ENCODE measurements at places on chromosomes 4 and X. TPM values are rescaled to one million over a fixed set of nuclear protein-coding genes. Genes with fewer than 3 reads are reported as not detected.

Gene CTAG1B
- polyA plus RNA-seq, result not detected

DNA sequence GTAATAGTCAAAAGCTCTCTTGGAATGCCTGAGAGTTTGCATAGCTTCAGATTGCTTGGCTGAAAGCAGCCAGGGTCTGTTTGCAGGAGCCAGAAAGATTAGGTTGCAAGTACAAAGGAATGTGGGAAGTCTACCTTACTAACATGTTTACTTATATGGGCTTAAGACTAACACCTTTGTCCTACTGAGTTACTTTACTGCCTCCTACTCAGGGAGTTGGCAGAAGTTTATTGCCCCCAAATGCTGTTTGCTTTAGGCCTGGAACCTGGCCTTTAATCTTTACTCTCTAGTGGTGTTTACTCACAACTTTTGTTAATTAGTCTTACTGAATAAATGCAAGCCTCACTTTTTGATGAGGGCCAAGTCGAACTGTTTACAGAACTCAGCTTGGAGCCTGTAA, 219.4 kb upstream of the ZC4H2 start:
- no peaks in the 10 kb centered on the region for H3K36me3 ChIP-seq
- no peak for DNase-seq
- H3K27ac ChIP-seq, result no peak overlapping the region
- H3K4me1 ChIP-seq, result no peaks in the 10 kb centered on the region
- no peak overlapping the region for H3K4me3 ChIP-seq

Gene STIM2
- 10.7 TPM for polyA plus RNA-seq

GRCh38 chr4:87337361-87337760, 14.7 kb upstream of the HSD17B13 start:
- no peak overlapping the region for H3K27ac ChIP-seq
- DNase-seq, result no peak
- no peaks in the 10 kb centered on the region for H3K4me1 ChIP-seq
- no peaks in the 10 kb centered on the region for H3K27me3 ChIP-seq
- no peak overlapping the region for H3K4me3 ChIP-seq

DNA sequence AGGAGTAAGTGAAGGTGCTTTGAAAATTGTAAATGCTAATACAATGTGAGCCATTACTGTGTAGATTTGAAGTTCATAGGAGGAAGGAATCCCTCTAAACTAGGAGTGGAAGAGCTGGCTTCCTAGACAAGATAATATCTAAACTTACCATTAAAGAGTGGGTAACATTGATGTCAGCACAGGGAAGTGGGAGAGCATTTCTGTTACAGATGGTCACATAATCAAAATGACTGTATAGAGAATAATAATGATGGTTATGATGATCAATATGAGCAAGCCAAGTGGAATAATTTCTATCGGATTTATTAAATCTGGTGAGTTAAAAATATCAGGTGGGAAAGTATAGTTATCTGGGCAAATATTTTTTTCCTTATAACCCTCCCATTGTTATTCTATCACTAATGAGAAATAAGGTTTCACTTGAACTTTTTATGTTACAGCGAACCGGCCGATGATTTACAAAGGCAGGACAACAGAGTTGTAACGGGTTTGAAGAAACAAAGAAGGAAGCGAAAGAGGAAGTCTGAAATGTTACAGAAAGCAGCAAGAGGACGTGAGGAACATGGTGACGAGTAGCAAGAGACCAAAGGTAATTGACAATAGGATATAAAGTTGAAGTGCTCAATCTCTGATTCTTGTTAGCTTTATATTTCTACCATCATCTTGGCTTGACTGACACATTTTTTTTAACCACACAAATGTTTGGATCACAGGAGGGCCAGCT, 43.5 kb downstream of the FMR1NB start:
- no peak overlapping the region for H3K4me3 ChIP-seq
- H3K4me1 ChIP-seq, result no peaks in the 10 kb centered on the region
- no peaks in the 10 kb centered on the region for H3K36me3 ChIP-seq
- H3K27me3 ChIP-seq, result no peaks in the 10 kb centered on the region
- H3K27ac ChIP-seq, result no peak overlapping the region

- peaks cover 4% of the 10 kb centered on the region for H3K4me1 ChIP-seq
- no peak for DNase-seq
- H3K27ac ChIP-seq, result no peak overlapping the region
- H3K36me3 ChIP-seq, result no peaks in the 10 kb centered on the region
- H3K27me3 ChIP-seq, result peaks cover 7% of the 10 kb centered on the region
Measured at GRCh38 chr4:154417373-154417673, 74.3 kb downstream of the DCHS2 start.

- H3K4me3 ChIP-seq, result no peak overlapping the region
- no peak overlapping the region for H3K27ac ChIP-seq
- H3K36me3 ChIP-seq, result no peaks in the 10 kb centered on the region
Measured at GRCh38 chr4:159016593-159017024, 86.3 kb upstream of the RAPGEF2 start.

- H3K27ac ChIP-seq, result no peak overlapping the region
- no peaks in the 10 kb centered on the region for H3K27me3 ChIP-seq
- DNase-seq, result no peak
Measured at GRCh38 chr4:172857026-172857425, 311.6 kb upstream of the GALNT7 start.

DNA sequence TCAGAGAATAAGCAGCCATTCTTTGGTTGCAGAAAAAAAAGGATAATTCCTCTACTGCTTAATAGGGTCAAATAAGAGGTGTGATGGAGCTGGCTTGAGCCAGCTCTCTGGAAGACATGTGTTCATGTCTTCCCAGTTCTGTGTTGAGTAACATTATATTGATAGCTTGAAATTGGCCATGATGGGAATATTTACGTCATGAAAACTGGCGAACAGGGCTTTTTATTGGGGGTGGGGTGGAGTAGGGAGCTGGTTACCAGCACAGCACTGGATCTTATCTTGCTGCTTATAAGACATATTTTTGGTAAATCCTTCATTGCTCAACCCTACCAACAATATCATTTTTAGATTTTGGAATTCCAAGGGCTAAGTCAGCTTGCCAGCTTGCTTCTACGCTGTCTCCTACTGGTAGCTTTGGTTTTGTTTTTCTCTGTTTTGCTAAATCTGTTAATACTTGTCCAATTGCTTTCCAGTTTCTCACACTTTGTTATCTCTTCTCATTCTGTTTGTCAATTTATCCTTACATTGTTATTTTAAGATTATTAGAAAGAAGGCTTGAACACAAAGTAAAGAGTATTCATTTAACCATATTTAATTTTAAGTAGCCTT, 25.3 kb upstream of the GBA3 start:
- no peaks in the 10 kb centered on the region for H3K36me3 ChIP-seq
- no peak overlapping the region for H3K4me3 ChIP-seq
- DNase-seq, result no peak
- H3K27me3 ChIP-seq, result no peaks in the 10 kb centered on the region
- no peak overlapping the region for H3K27ac ChIP-seq

GRCh38 chr4:121721700-121722099, 24.9 kb upstream of the ANXA5 start:
- no peak for DNase-seq
- no peak overlapping the region for H3K4me3 ChIP-seq
- no peaks in the 10 kb centered on the region for H3K36me3 ChIP-seq
- H3K4me1 ChIP-seq, result peaks cover 25% of the 10 kb centered on the region
- H3K27me3 ChIP-seq, result no peaks in the 10 kb centered on the region

Gene PPID
- polyA plus RNA-seq, result 41.0 TPM

Gene ARL9
- polyA plus RNA-seq, result 0.29 TPM

Gene MAGEE2
- polyA plus RNA-seq, result not detected

- no peak for DNase-seq
- peaks cover 45% of the 10 kb centered on the region for H3K27me3 ChIP-seq
- H3K36me3 ChIP-seq, result no peaks in the 10 kb centered on the region
- no peak overlapping the region for H3K27ac ChIP-seq
- no peak overlapping the region for H3K4me3 ChIP-seq
Measured at GRCh38 chr4:127618427-127618826, 14.3 kb upstream of the INTU start.

GRCh38 chr4:128483816-128484215, 196.2 kb upstream of the PGRMC2 start:
- no peaks in the 10 kb centered on the region for H3K36me3 ChIP-seq
- no peak overlapping the region for H3K27ac ChIP-seq
- peak; percentile 74 for DNase-seq
- H3K27me3 ChIP-seq, result no peaks in the 10 kb centered on the region
- 0 out of 2 replicates have a peak overlapping the region, but pooled peaks have one; percentile 21 for H3K4me3 ChIP-seq

DNA sequence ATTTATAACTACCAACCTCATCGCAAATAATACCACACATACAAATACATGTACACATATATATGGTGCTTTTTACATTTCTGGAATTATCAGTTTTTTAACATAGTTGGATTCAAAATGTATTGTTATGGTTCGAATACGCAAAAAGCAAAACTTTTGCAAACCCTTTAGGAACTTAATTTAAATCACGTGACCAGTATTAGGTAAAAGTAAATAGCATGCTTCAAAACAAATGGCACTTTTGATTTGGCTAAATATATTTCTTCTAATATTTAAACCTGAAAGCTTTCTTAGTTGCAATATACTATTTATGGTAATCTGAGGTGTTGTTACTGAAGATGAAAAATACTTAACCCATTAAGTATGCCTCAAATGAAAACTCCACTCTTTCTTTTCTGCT, 341.4 kb downstream of the C4orf33 start:
- no peak for DNase-seq
- H3K36me3 ChIP-seq, result no peaks in the 10 kb centered on the region
- no peak overlapping the region for H3K4me3 ChIP-seq
- no peaks in the 10 kb centered on the region for H3K27me3 ChIP-seq
